ENCODE measurements at places on chromosomes 7 and 10.

GRCh38 chr7:136953386-136953785 is 84.9 kb downstream of the CHRM2 start:
- DNase-seq, result no peak

- DNase-seq, result no peak
Measured at GRCh38 chr10:16732376-16732775, 84.8 kb downstream of the RSU1 start.

- no peak for DNase-seq
Measured at GRCh38 chr10:15817409-15818046, 42.8 kb downstream of the MINDY3 start.

DNA sequence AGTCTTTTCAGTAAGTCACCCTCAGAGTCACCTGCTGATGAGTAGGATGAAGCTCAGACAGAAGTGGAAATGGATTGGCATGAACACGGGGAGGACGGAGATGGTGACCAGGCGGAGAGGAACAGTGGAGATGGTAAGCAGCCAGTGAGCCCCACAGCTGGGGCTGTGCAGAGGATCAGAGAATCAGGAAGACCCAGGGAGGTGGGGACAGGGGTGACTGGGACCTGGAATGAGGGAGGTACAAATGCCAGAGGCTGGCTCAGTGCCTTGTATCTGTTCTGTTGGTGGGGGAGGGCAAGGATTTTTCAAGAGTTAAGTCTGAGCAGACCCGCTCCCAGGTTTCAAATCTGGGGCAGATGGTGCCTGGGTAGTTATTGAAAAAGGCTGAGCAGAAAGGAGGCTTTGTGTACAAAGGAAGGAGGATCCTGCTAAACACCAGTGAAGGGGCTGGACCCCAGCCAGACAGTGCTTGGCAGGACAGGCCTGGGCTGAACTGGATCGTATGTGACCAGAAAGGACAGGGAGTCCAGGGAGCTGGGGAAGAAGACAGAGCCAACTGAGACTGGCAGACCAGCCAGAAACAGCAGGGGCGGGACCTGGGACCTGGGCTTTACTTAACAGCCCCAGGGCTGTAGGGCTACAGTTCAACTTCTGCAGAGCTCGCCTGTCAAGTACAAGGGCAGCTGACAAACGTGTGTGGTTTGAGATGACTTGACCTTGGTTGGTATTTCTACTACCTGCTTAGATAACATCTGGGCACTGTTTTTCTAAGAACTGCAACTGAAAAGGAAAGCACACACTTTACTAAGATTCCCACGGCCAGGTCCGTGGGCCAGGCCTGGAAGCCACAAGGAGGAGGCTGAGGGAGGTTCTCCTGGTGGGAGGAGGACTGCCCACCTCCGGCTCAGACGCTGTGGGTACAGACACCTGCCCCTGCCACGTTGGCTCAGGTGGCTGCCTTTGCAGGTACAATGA is 13.2 kb upstream of the FRMPD2 start:
- DNase-seq, result no peak

GRCh38 chr10:33706746-33707145 is 372.3 kb upstream of the NRP1 start:
- no peak for DNase-seq

DNA sequence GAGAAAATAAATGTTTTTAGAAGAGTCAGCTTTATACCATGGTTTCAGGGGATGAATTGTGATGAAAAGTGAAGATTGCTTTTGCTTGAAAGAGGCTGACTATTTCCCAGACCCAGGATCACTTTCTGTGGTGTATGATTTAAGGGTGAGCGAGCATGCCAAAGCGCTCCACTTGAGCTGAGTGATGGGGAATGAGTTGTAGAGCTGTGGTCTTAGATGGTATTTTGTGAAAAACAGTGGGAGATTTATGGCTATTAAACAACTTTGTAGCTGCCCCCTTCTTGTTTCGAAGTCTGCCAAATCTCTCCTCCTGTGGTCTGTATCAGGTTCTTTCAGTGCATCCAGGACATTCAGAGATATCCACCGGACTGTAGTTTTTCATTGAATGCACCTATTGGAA is 888.2 kb downstream of the LRMDA start:
- no peak for DNase-seq

DNA sequence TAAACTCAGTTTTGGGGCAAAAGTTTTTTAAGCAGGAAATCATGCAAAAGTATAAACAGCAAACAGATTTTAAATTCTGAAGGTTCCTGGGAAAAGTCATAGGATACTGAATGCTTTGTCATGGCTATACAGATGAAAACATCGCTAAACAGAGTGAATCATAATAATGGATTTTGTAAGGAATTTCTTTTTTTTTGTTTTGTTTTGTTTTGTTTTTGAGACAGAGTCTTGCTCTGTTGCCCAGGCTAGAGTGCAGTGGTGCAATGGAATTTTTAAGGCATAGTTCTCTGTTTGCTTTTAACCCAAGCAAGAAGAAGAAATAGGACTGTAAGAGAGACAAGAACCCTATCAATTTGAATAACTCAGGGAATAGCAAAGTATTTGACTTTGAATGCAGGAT is 285.3 kb downstream of the NRG3 start:
- no peak for DNase-seq

- no peak for DNase-seq
Measured at GRCh38 chr7:23710000-23710399, at the start of gene STK31. Gene STK31 (plus strand): TSS chr7:23710219. CDS start chr7:23710286, 67 bp downstream.

DNA sequence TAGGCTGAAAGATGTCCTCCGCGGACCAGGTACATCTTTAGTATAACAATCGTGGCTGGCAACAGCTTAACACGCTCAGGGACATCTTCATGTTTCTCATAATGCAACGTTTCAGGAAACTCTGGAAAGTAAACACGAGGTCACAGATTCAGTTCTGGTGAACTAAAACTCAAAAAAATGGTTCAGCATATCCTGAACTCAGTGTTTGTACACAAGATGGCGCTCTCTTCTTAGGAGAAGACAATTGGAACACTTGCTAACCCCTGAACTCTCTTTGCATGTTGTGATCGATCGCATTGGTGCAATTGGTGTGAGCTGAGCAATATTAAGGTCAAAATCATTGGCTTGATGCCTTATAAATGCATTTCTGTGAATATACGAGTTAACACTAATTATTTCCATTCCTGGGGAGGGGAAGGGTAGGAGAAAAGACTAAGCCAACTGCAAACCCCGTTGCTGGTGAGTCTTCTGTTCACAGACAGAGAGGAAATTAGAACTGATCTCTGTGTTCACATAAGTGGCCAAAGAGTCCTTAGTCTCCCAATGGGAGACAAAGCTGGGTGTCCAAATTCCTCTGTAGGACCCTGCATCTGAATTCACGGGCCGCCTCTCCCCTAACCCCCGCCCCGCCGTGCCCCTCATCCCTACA is 52.6 kb upstream of the FAM180A start:
- peak; percentile 77 for DNase-seq
